Caco-2 (cell line): ENCODE measurements at places on chromosomes 2 and 18. TPM values are rescaled to one million over a fixed set of nuclear protein-coding genes. Genes with fewer than 3 reads are reported as not detected.

DNA sequence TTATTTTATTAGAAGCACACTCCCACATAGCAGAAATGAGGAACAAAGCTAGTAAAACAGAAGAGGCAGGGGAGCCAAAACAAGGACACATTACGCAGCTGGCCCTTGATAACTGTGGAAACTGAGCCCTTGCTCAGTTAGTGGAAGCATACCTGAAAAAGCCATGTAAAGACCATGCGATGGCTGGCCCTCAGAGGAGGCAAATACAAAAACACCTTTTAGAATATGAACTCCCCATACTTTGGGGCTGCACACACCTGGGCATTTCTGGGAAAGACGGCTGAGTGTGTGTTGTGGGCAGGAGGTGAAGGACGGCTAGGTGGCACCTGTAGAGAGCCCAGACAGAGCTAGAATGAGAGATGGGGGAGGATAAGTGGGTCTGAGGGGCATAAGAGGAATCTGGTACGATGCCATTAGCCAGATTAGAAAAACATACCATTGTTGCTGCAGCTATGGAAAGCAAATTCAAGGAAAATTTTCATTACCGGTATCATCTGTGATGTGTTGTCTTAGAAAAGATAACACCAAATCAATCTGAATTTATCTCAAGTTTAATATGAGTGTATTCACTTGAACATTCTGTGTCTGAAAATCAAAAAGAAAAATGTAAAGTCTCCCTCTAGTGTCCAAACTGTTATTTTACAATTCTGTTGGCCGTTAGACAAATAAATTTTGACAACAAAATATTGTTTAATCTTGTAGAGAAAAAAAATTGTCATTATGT lies 45.2 kb upstream of the SULT1C3 start:
- H3K27ac ChIP-seq, result peak overlapping the region; percentile 16
- H3K27me3 ChIP-seq, result no peaks in the 10 kb centered on the region
- no peak for DNase-seq

The GALNT13 gene
- total RNA-seq, result not detected in 2 replicates

DNA sequence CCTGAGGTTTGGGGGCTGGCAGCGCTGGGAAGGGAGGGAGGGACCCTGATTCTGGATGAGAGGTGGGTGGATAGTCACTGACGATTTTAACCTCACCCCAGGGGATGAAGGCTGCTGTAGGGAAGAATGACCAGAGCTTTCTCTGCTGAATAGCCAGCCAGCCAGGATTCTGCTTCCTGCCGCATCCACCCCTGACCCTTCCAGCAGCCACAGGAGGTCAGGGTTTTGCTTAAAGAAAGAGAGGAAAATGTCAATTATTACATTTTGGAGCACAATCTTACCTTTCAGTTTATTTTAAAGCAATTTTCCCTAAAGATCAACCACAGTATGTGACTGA lies 217.7 kb downstream of the GBX2 start:
- no peak for DNase-seq
- no peak overlapping the region for H3K4me3 ChIP-seq
- no peaks in the 10 kb centered on the region for H3K27me3 ChIP-seq
- no peak overlapping the region for H3K27ac ChIP-seq
- no peaks in the 10 kb centered on the region for H3K36me3 ChIP-seq

- no peak overlapping the region for H3K27ac ChIP-seq
- H3K27me3 ChIP-seq, result no peaks in the 10 kb centered on the region
- H3K36me3 ChIP-seq, result no peaks in the 10 kb centered on the region
- no peaks in the 10 kb centered on the region for H3K4me1 ChIP-seq
These were observed 49.1 kb downstream of the CYP1B1 start for GRCh38 chr2:38026846-38027245.

The FTCDNL1 gene
- total RNA-seq, result 0.35 and 0.68 TPM in 2 replicates

- no peak overlapping the region for H3K27ac ChIP-seq
- H3K36me3 ChIP-seq, result no peaks in the 10 kb centered on the region
- H3K4me3 ChIP-seq, result no peak overlapping the region
- no peaks in the 10 kb centered on the region for H3K27me3 ChIP-seq
- no peak for DNase-seq
- H3K4me1 ChIP-seq, result no peaks in the 10 kb centered on the region
These were observed 208.0 kb downstream of the C1D start for GRCh38 chr2:67854798-67855197.
